ENCODE measurements at places on chromosomes 6 and 20.

- DNase-seq, result no peak
These were observed 59.3 kb downstream of the CDC5L start for GRCh38 chr6:44446626-44447300.

GRCh38 chr6:160428069-160428430 lies 79.9 kb downstream of the SLC22A3 start:
- DNase-seq, result no peak

GRCh38 chr6:105995391-105995865 lies 90.7 kb upstream of the PRDM1 start:
- no peak for DNase-seq

- no peak for DNase-seq
These were observed 7.7 kb downstream of the MANBAL start for GRCh38 chr20:37297066-37297736.

DNA sequence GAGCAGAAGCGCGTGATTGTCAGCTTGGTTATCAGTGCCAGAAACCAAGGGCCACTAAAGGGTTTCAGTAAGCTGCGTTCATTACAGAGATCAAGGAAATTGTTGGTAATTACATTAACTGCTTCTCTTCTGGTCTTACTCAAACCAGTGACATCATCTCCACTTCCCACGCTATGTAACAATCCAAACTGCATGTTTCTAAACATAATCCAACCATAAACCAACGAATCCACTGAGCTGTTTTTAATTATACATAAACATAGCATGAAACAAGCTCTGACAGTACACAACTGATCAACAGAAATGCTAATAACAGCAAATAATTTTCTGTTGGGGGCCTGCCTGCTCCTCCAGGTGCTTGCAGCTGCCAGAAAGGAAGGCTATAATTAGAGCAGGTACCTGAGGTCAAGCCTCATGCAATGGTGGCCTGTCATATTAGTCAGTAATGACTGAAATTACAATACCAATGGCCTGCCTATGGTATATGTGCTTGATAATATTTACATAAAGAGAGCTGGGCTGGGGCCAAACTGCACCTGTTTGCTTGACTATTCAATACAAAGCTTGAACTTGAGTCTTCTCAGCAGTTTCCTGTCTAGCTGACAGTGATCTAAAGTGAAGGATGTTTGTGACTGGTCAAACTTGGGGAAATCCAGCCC lies 40.1 kb downstream of the ILRUN start:
- no peak for DNase-seq

GRCh38 chr20:35463455-35464300 lies 8.3 kb downstream of the CEP250 start:
- DNase-seq, result no peak

DNA sequence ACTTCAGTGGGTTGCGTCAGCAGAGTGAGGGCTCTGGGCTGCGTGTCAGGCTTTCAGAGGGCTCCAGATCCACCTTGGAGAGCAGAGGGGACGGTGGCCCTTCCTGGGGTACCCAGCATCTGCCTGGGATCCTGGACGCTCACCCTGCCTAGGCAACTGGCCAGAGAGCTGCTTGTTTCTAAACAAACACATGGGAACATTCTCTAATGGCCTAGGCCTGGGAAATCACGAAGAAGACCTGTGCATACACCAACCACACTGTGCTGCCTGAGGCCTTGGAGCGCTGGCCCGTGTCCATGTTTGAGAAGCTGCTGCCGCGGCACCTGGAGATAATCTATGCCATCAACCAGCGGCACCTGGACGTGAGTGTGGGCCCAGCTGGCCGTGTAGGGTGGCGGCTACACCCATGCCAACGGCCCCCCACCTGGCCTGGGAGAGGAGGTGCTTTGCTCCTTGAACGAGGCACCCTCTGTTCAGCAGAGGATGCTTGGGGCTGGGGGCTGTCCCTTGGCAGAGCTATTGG lies 32.2 kb downstream of the PYGB start:
- no peak for DNase-seq

DNA sequence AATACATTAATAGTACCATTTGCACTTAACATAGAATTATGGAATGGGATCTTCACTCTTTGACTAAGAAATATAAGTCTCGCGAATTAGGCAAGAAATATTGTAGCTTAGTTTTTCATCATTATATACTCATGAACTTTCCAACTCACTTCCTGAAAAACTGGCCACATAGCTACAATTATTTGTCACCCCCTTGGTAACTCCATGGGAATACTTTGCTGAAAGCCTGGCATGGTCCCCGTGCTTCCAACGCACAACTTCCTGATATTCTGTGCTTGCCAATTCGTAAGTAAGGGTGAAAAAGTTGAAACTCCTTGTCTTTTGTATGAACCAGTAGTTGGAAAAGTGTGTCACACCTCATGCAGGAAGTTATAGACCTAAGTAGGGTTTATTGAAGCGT lies 23.7 kb upstream of the HLA-DQA1 start:
- no peak for DNase-seq

- no peak for DNase-seq
These were observed 417.0 kb upstream of the JAG1 start for GRCh38 chr20:11090751-11091150.

DNA sequence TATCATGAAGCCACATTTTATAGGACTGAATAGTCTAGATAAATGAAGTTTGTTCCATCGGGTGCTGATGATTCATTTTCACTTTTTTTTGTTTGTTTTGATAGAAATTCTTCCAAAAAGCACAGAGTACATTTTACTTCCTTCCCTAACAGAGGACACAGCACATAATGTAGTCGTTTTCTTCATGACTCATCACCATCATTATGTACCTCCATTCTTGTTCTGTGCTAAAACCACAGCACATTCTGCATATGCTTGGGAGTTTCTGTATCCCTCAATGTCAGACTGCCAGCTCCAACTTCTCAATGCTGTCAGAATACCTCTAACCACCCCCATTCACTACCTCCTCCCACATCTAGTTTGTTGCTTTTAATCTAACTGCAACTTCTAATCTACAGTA lies 1004.9 kb upstream of the ADGRB3 start:
- DNase-seq, result no peak

- no peak for DNase-seq
These were observed 22.7 kb upstream of the SCRT2 start for GRCh38 chr20:698276-698675.

DNA sequence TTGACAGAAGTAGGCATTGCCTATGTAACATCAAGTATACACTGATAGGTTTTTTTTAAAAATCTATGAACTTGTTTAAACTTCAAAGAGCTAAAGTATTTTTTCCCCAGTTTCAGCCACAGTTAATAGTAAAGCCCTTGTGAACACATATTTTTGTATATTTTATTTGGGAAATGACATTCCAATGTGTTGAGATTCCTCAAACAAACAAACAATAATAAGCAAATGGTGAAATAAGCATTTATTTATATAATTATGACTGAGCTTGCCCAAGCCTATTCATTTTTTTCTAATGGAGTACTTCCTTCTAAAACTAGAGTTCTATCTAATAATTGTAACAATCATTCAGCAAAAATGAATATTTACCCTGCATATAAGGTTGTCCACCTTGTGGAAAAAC lies 12.5 kb downstream of the SYCP2 start:
- DNase-seq, result no peak

- DNase-seq, result no peak
These were observed 117.6 kb downstream of the MYLK4 start for GRCh38 chr6:2632976-2633584.

- DNase-seq, result no peak
These were observed 17.6 kb upstream of the FUCA2 start for GRCh38 chr6:143529095-143529494.

DNA sequence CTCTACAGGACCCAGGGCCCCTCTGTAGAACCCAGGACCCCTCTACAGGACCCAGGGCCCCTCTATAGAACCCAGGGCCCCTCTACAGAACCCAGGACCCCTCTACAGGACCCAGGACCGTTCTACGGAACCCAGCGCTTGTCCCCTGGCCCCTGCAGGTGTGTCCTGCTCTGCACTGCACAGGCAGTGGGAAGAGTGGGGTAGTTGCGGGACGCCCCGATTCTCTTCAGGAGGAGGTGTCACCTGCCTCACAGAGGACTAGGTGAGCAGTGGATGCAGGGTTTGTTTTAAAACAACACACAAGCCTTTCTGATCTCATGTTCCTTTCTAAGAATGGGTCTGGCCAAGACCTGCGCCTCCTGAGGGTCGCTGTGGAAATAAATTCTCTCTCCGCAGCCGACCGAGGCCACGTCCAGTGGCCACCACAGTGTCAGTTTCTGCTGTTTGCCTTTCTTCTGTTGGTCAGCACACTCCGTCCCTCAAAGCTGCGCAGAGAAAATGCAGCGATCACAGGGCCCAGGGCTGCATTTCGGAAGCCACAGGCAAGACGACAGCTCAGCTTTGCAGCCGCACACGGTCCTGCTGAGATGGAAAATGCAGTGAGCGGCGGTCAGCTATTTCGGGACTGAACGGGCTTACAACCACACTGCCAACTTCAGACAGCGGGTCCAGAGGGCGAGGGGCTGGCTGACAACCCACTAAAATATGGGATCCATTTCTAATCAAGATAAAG lies 135.2 kb downstream of the DLL1 start:
- no peak for DNase-seq

- no peak for DNase-seq
These were observed 99.3 kb downstream of the UTRN start for GRCh38 chr6:144384427-144384826.

DNA sequence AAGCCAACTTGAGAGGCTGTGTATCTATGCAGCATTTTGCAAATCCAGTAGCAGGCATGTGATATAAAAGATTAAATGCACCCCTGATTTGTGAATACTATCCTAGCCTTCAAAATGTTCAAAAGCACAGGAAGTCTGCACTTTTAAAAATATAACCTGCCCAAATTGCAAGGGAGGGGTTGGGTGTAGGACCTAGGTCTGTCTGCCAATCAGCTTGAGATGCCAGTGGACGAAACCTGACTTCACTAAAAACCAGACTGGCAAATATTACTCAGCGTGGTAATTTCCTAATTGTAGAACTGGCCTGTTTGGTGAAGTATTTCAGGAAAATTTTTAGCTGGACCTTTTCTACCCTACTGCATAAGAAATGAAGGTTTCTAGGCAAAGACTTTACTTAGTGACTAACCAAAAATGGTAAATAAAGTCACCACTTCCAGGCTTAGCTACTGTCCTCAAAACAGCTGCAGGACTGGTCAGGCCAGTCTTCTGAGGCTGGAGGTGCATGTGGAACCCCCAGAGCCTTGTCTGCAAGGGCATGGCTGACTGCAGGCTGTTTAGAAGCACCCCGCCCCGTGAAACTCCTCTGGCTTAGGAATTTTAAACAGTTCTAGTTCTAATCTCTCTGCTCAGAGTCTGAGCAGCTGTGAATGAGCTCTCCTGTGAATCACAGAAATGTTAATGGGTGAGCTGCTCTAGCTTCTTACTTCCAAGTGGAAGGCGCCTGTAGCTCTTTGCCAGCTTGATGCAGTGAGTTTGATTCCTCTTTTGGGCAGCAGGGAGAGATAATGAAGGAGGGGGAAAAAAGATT lies 104.4 kb upstream of the ESR1 start:
- no peak for DNase-seq

DNA sequence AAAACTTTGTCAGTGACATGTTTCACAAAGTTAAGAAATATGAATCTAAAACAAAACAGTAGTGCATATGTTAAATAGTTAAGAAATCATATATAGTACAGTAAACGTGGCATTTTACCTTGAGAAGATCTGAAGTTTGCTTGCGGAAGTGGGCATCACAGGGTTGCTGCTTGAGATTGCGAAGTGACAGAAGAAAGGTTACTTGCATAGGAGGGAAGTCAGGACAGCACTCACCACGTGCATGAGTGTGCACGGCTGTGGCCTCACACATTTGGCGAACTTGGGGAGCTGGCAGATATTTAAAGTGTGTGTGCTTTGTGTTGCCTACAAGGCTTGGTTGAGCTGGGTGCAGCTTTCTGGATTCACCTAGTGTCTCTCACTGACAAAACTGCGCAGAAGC lies 431.5 kb upstream of the ARID1B start:
- no peak for DNase-seq

- no peak for DNase-seq
These were observed 637 bp downstream of the ABHD12 start for GRCh38 chr20:25389858-25390537.

DNA sequence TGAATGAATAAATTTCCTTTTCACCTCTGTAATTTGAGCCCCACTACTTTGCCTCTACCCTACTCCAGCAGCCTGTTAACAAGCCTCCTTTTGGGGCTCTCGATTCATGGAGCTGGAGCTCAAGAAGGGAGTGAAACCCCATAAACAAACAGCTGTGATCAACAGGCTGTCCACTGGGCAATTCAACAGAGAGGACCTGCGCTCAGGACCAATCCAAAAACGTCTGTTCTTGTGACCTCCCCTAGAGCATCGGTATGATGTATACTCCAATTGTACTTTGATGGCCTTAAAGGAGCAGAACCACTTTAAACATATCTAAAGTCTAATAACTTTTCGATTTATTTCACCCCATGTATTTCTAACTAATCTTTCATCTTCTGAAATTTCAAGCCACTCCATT lies 37.4 kb downstream of the HIVEP2 start:
- no peak for DNase-seq

DNA sequence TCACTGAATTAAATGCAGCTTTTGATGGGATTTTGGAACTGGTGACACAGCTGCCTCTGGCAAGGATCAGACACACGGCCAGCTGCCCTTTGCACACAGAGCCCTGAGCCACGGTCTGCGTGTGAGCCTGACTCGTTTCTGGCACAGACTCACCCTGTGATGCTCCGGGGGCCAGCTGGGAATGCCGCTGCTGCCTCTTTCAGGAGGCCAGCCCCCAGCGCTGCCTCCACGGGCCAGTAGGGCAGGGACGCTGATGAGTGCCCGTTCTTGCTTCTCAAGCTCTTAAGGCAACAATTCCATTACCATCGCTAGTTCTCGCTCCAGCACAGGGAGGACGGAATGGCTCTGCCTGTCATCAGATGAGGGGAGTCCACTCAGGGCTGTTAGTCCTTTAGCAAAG lies 61.6 kb downstream of the IRF4 start:
- DNase-seq, result no peak

DNA sequence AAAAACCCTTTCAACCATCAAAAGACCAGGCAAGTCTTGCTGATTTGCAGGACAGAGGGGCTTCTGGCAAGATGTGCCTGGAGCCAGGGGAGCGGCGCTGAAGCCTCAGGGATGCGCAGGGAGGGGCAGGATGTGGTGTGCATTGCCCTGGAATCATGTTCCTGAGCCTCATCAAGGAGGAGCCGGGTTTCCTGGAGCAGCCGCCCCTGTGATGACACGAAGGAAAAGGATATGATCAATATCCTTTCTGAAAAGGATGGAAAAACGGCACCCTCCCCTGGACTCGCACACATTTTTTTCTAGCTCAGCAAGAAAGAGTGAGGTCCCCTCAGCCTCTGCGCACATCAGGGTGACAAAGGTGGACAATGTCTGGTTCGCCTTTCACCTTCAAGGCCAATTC lies 173.1 kb upstream of the SSTR4 start:
- no peak for DNase-seq

DNA sequence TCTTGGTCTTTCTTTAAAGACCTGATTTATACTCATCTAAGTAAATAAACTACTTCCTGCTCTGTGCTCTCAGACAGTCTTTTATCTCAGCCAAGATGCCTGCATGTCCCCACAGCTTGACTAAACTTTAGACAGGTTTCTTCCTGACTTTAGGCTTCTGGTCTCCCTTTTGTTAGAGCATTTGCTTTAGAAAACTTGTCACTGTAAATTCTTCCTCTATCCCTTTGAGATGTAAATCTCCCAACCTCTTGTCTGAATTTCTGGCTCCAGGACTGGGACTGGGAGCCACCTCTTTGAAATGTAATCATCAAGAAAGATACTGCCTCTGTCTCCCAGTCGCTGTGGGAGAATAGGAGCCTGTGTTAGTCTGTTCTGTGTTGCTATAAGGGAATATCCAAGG lies 739.9 kb downstream of the C6orf118 start:
- no peak for DNase-seq
